Heart right ventricle (tissue), 16 donors: ENCODE measurements at places on chromosomes 16 and 17. TPM values are rescaled to one million over a fixed set of nuclear protein-coding genes. Genes with fewer than 3 reads are reported as not detected.
A peak's percentile ranks its signal among the peaks of the same experiment; 100 is the strongest.

Gene HNF1B
- not detected for total RNA-seq

Gene KCNG4
- not detected for total RNA-seq

GRCh38 chr16:80509872-80510271, 30.9 kb upstream of the DYNLRB2 start:
- H3K4me3 ChIP-seq: no peak overlapping the region
- H3K27me3 ChIP-seq: peaks cover 12% of the 10 kb centered on the region
- H3K4me1 ChIP-seq: no peaks in the 10 kb centered on the region
- no peak for DNase-seq
- no peaks in the 10 kb centered on the region for H3K36me3 ChIP-seq
- no peak overlapping the region for H3K27ac ChIP-seq

DNA sequence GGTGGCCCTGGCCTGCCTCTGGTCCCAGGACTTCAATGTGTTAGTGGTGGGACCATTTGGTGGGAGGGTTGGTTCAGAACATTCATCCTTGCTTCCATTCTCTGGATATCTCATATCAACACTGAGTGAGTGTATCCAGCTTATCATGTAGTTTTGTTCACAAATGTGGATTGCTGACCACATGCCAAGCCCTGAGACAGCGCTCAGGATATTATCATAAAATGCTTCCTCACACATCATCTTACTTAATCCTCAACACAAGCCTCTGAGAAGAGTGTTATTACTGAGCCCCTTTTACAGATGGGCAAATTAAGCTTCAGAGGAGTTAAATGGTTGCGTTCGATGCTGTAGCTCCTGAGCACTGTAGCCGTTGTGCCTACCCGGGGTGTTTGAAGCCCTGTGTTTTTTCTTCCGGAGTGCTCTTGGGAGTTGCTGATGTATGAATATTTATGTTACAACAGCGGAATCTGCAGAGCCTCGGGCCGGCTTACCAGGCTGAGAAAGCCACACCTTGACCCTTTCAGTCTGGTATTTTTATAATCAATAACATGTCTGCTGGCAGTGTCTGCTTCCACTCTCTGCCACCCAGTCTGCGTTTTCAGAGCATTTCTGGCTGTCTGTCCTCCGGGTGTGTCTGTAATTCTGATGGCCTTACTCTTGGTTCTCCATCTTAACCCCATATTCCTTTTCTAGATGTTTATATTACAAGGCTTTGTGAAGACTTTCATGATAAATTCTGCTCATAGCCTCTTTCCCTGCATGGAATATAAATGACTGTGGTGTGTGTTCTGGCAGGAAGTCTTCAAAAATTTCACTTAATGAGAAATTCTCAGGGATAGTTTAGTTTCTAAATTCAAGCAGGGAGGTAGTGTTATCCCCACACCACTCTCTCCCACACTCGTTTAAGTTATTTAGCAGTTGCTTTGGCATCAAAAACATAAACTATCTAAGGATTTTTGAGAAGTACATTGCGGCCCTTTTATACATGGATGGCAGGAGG, 2.9 kb downstream of the GLP2R start:
- H3K4me3 ChIP-seq: no peak overlapping the region
- no peaks in the 10 kb centered on the region for H3K36me3 ChIP-seq
- H3K27me3 ChIP-seq: peaks cover 35% of the 10 kb centered on the region
- no peaks in the 10 kb centered on the region for H3K4me1 ChIP-seq

- no peaks in the 10 kb centered on the region for H3K4me1 ChIP-seq
- no peaks in the 10 kb centered on the region for H3K36me3 ChIP-seq
- DNase-seq: peak; percentile 63
- H3K4me3 ChIP-seq: no peak overlapping the region
- H3K27me3 ChIP-seq: no peaks in the 10 kb centered on the region
- no peak overlapping the region for H3K27ac ChIP-seq
These were observed 92.8 kb downstream of the AMFR start for GRCh38 chr16:56332464-56333079.

Gene NACA2
- not detected for total RNA-seq

DNA sequence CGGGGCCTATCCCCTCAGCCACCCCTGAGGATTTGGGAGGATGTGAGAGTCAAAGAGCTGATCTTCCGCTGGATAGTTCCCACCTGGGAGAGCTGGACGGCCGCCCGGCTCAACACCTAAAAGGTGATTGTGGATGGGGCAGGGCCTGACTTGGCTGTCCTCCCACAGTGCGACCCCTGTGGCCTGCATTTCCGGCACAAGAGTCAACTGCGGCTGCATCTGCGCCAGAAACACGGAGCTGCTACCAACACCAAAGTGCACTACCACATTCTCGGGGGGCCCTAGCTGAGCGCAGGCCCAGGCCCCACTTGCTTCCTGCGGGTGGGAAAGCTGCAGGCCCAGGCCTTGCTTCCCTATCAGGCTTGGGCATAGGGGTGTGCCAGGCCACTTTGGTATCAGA, 4.5 kb downstream of the BCL6B start:
- H3K27ac ChIP-seq: peak overlapping the region; percentile 66
- peaks cover 46% of the 10 kb centered on the region for H3K36me3 ChIP-seq
- DNase-seq: no peak
- no peak overlapping the region for H3K4me3 ChIP-seq

Gene NUTF2
- total RNA-seq: 78.7 TPM

- H3K4me3 ChIP-seq: no peak overlapping the region
- no peak overlapping the region for H3K27ac ChIP-seq
- H3K27me3 ChIP-seq: no peaks in the 10 kb centered on the region
- no peaks in the 10 kb centered on the region for H3K4me1 ChIP-seq
These were observed 26.0 kb downstream of the ERCC4 start for GRCh38 chr16:13945744-13946485.

Gene MGRN1
- 34.6 TPM for total RNA-seq

DNA sequence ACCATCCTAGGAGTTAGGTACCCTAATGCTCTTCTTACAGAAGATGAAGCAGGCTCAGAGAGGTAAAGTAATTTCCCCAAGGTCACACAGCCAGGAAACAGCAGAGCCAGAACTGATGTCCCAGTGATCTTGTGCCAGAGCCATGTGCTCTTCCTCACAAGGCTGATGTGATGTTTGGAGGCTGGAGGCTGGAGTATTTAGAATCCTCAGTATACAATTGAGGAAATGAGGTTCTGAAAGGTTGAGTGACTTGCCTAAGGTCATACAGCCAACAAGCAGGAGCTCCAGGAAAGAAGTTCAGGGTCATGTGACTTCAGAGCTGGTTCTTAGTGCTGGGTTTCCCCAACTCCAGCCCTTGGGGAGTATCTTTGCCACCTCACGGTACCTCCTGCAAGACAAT, 18.5 kb downstream of the ITPRIPL2 start:
- peaks cover 70% of the 10 kb centered on the region for H3K4me1 ChIP-seq
- H3K36me3 ChIP-seq: no peaks in the 10 kb centered on the region

- DNase-seq: no peak
- peak overlapping the region; percentile 80 for H3K27ac ChIP-seq
- H3K36me3 ChIP-seq: no peaks in the 10 kb centered on the region
These were observed 200.5 kb downstream of the ZFHX3 start for GRCh38 chr16:72847187-72848027.

Gene USH1G
- not detected for total RNA-seq

Gene SLX1B
- 8.5 TPM for total RNA-seq

Gene ALOX12B
- not detected for total RNA-seq

Gene KRTAP9-8
- total RNA-seq: not detected

- H3K4me1 ChIP-seq: peaks cover 43% of the 10 kb centered on the region
- no peak overlapping the region for H3K4me3 ChIP-seq
These were observed 13.3 kb upstream of the OR1F1 start for GRCh38 chr16:3174618-3175148.

- H3K27ac ChIP-seq: no peak overlapping the region
- no peaks in the 10 kb centered on the region for H3K36me3 ChIP-seq
- H3K27me3 ChIP-seq: peaks cover 82% of the 10 kb centered on the region
- no peaks in the 10 kb centered on the region for H3K4me1 ChIP-seq
- no peak for DNase-seq
These were observed 89.3 kb upstream of the NKD1 start for GRCh38 chr16:50458667-50459495.

Gene SPATA32
- not detected for total RNA-seq

Gene CEMP1
- not detected for total RNA-seq

GRCh38 chr16:53865494-53865863, 161.5 kb downstream of the FTO start:
- H3K27me3 ChIP-seq: no peaks in the 10 kb centered on the region
- peak overlapping the region; percentile 10 for H3K27ac ChIP-seq
- H3K36me3 ChIP-seq: no peaks in the 10 kb centered on the region
- H3K4me3 ChIP-seq: no peak overlapping the region
- DNase-seq: no peak
